Tracheal epithelial cell (primary cell): ENCODE measurements at places on chromosomes 7 and 10. TPM values are rescaled to one million over a fixed set of nuclear protein-coding genes. Genes with fewer than 3 reads are reported as not detected.

MMP21 gene
- total RNA-seq: not detected in 2 replicates

SPDYE2 gene
- total RNA-seq: not detected in 2 replicates

CREB5 gene
- 0.64 and 10.6 TPM in 2 replicates for total RNA-seq

A1CF gene
- total RNA-seq: not detected in 2 replicates

KEL gene
- total RNA-seq: 0.72 TPM in 1 of 2 replicates, not detected in the other

PAX4 gene
- total RNA-seq: not detected in 2 replicates

RAMP3 gene
- total RNA-seq: 0.21 TPM in 1 of 2 replicates, not detected in the other

AOC1 gene
- total RNA-seq: 0.96 TPM in 1 of 2 replicates, not detected in the other

KIF11 gene
- 3.0 and 3.1 TPM in 2 replicates for total RNA-seq

C10orf67 gene
- total RNA-seq: not detected in 2 replicates

GDF2 gene
- total RNA-seq: not detected in 2 replicates

TMEM213 gene
- total RNA-seq: not detected in 2 replicates

EBF3 gene
- total RNA-seq: not detected in 2 replicates

LDB3 gene
- total RNA-seq: not detected in 2 replicates

NKX6-2 gene
- not detected in 2 replicates for total RNA-seq

GPR26 gene
- total RNA-seq: not detected in 2 replicates

MCM10 gene
- 0.43 and 3.9 TPM in 2 replicates for total RNA-seq

OR2A5 gene
- total RNA-seq: under 0.01 TPM in 1 of 2 replicates, not detected in the other

TMEM130 gene
- total RNA-seq: not detected in 2 replicates

CYP2C9 gene
- not detected in 2 replicates for total RNA-seq

PROSER2 gene
- 27.5 and 39.5 TPM in 2 replicates for total RNA-seq

OR2A12 gene
- under 0.01 TPM in 1 of 2 replicates, not detected in the other for total RNA-seq

WNT8B gene
- total RNA-seq: not detected in 2 replicates

TACC2 gene
- 7.0 and 14.7 TPM in 2 replicates for total RNA-seq

DYDC2 gene
- not detected in 2 replicates for total RNA-seq

KIAA1549 gene
- total RNA-seq: 0.21 and 0.96 TPM in 2 replicates

CNTNAP2 gene
- total RNA-seq: 0.43 and 2.2 TPM in 2 replicates

ADRB1 gene
- 0.24 and 4.0 TPM in 2 replicates for total RNA-seq

ZC3HAV1 gene
- total RNA-seq: 15.4 and 20.5 TPM in 2 replicates

STK31 gene
- total RNA-seq: under 0.01 TPM in 1 of 2 replicates, not detected in the other

ARHGAP22 gene
- 15.8 and 29.4 TPM in 2 replicates for total RNA-seq

EIF5AL1 gene
- 0.43 and 0.48 TPM in 2 replicates for total RNA-seq

ZNF117 gene
- 6.0 and 6.5 TPM in 2 replicates for total RNA-seq

CTAGE4 gene
- 2.4 TPM in 1 of 2 replicates, not detected in the other for total RNA-seq
